ENCODE measurements at places on chromosomes 3 and 15.

DNA sequence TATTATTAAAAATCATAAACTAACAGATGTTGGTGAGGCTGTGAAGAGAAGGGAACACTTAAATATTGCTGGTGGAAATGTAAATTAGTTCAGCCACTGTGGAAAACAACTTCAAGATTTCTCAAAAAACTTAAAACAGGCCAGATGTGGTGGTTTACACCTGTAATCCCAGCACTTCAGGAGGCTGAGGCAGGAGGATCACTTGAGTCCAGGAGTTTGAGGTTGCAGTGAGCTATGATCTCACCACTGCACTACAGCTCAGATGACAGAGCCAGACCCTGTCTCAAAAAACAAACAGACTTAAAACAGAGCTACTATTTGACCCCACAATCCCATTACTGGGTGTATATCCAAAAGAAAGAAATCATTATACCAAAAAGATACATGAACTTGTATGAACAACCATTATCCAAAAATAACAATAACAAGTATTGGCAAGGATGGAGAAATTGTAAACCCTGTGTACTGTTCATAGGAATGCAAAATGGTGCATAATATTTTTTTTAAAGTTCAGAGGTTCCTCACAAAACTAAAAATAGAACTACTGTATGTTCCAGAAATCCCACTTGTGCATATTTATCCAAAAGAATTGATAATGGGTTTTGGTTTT, 25.5 kb downstream of the ZNF148 start:
- no peak for DNase-seq

GRCh38 chr3:143313025-143313892, 193.7 kb downstream of the CHST2 start:
- no peak for DNase-seq

GRCh38 chr3:149881879-149882278, 68.9 kb downstream of the RNF13 start:
- DNase-seq, result no peak

GRCh38 chr15:20356444-20356910, 185.1 kb downstream of the GOLGA6L6 start:
- no peak for DNase-seq

DNA sequence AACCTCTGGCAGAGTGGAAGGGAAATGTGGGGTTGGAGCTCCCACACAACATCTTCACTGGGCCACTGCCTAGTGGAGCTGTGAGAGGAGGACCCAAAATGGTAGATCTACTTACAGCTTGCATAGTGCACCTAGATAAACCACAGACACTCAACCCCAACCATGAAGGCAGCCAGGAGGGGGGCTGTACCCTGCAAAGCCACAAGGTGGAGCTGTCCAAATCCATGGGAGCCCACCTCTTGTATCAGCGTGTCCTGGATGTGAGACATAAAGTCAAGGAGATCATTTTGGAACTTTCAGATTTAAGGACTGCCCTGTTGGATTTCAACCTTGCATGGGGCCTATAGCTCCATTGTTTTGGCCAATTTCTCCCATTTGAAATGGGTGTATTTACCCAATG, 20.9 kb downstream of the TP63 start:
- DNase-seq, result no peak

DNA sequence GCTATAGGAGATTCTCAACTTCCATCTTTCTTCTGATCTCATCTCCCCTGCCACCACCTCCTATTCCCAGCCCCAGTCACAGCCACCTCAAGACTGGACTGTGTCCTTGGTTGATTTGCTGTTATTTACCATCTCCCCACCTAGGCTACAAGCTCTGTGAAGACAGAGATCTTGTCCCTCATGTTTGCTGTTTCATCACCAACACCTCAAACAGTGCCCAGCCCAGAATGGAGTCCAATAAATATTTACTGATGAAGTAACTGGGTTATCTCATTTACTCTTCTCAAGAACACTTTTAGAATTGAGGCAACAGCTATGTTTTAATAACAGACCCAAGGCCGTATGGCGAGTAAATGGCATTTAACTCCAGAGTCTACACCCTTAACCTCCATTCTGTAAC, 29.1 kb upstream of the ARHGEF3 start:
- no peak for DNase-seq

DNA sequence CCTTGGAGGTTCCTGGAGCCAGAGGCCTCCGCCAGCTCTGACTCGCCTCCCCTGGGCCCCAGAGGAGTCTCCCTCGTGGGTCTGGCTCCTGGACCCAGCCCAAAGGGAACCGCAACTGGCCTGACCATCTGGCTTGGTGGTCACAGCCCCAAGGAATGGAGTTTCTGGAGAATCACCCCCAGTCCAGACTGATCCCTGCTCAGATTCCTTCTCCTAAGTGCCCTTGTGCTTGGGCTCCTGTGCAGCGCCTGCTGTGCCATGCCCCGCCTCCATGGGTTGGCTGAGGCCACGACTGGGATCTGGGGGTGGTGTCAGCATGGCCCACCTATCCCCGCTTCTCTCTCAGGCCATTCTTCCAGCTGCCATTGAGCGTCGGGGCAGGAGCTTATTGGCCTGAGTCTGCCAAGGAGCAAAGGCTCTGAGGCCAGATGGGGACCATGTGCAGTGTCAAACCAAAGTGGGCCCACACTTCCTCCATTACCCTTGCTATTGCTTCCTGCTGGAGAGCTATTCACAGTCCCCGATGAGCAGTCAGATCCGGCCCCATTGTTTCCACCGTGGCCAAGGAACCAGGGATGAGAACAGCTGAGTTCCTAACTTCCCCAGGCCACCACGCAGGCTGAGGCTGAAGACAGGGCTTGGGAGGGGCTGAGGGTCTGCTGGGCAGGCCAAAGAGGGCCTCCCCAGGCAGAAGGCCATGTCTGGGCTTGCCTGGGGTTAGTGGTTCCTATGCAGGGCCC, 19.0 kb downstream of the CSPG4 start:
- DNase-seq, result no peak

DNA sequence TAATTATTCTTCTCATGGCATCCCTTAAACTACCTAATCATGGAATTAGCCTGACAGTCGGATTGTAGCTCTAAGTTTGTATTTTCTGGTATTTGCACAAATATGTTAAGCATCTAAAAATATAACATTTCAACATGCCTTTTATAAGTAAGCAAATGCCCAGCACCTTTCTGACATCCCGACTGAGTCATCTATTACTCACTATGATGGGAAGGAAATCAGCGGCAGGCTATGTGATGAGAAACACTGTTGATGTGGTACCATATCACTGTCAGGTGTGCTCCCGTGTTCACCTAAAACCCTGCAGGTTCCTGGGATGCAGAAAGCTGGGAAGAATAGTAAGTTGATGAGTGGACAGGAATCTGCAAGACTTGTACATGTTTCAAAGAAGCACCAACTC, 367.8 kb upstream of the IL12A start:
- no peak for DNase-seq

GRCh38 chr3:33054100-33055092, 42.5 kb downstream of the GLB1 start:
- DNase-seq, result no peak

- no peak for DNase-seq
Observed at GRCh38 chr3:49387721-49388120, 24.1 kb downstream of the RHOA start.

GRCh38 chr3:170640737-170641171, 54.9 kb upstream of the SLC7A14 start:
- no peak for DNase-seq

DNA sequence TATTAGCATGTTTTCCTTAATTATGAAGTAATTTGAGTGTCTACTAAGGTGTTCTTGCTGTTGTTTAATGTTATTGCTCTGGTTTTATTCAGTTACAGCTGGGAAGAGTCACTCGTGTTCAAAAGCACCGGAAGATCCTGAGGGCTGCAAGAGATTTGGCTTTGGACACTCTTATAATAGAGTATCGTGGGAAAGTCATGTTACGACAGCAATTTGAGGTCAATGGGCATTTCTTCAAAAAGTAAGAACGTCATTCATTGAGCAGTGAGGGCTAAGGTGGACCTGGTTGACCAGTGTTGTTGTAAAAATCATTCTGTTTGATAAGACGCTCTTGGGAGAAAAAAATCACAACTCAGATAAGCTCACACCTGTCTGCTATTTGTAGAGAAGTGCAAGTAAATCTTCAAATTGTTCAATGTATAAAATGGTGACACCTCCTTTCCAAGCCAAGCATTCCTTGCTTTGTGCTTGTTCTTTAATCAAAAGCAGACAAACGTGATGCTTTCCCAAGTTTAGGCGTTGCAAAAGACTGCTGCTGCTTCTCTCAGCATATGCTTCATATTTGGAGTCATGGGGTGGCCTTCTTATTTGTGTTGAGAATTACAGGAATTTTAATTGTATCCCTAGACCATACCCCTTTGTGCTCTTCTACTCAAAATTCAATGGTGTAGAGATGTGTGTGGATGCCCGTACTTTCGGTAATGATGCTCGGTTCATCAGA, 44.2 kb downstream of the SETD5 start:
- no peak for DNase-seq

GRCh38 chr15:68543165-68544008, 35.4 kb upstream of the CORO2B start:
- no peak for DNase-seq

GRCh38 chr15:68620721-68621527, 42.1 kb downstream of the CORO2B start:
- DNase-seq, result peak; percentile 90

DNA sequence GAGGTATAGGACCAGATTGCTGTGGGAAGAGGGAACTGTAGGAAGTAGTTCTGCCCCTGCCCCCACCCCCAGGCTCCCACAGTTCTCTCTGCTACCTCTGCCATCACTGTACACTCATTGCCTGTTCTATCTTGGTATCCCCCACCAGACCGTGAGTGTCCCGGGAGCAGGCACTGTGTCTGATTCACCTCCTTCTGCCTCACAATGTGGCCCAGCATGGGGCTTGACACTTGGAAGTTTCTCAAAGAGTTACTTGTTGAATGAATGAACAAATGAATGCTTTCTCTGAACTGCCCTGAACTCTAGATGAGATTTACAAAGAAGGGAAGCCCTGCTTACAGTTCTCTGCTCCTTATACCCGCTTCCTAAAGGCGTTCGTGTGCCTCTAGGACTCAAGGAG, 27.1 kb upstream of the PIK3CB start:
- no peak for DNase-seq

- no peak for DNase-seq
Observed at GRCh38 chr3:192382861-192383260, 344.5 kb downstream of the FGF12 start.

DNA sequence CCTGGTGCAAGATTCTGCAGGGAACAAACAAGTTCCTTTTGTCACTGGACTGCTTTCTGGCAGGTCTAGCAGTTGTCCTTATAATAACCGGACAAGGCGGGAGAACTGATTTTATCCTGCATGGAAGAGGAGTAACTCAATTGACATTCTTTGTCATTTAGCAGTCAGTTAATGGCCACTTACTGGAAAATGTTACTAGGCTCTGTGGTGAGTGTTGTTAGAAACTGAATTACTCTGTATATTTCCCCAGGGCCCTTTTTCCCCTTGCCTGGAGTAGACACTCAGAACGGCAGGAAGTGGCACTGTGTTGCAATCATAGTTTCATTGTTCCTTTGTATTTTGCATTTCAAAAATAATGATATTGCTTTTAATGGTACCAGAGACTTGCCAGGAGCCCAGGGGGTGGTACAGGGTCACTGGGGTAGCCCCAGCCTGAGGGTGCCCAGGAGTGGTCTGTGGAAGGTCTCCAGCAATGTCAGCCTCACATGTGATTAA, 318.6 kb upstream of the LRRFIP2 start:
- peak; percentile 41 for DNase-seq

DNA sequence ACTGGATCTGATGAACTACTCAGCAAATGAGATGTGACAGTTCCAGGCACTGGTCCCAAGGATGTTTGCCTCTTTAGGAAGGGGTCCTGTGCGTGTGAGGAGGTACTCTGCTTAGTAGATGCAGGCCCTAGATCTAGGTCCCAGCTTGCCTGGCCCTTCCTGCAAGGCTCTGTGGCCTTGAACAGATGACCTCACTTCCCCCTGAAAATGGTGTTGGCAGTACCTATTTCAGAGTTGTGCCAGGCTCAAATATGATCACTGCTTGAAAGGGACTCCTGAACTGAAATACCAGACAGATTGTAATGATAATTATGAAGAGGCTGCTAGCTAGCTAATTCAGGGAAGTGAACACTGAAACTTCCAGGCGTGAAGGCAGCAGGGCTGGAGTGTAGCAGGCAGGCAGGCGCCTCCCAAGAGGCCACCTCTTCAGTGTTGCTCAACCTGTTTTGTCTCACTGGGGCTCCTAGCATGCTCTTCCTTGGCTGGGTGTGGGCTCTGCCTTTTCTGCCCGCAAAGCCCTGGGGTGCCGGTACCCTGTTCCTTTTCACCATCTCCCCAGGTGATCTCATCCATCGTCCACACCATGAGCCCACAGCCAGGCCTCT, 24.1 kb upstream of the CPNE9 start:
- no peak for DNase-seq

- DNase-seq, result no peak
Observed at GRCh38 chr3:35745351-35745750, 106.0 kb downstream of the ARPP21 start.

GRCh38 chr15:39896846-39897245, 23.2 kb downstream of the GPR176 start:
- DNase-seq, result no peak

DNA sequence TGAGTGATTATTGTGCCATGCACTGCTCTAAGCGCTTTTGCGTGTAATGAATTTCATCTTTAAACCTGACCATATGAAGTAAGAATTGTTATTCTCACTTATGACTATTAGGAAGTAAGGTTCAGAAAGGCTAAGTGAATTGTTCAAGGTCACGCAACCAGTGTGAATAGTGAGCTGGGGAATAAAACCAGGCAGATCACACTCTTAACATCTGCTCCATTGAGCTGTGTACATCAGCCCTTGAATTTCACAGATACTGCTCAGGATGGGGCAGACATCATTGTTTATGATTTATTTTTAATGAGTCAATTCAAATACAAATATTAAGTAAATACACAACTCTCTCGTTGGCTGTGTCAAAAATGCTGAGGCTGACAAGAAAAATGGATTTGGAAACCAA, 184.5 kb downstream of the FNDC3B start:
- peak; percentile 50 for DNase-seq

GRCh38 chr3:174937478-174937877, 78.3 kb downstream of the NAALADL2 start:
- no peak for DNase-seq

DNA sequence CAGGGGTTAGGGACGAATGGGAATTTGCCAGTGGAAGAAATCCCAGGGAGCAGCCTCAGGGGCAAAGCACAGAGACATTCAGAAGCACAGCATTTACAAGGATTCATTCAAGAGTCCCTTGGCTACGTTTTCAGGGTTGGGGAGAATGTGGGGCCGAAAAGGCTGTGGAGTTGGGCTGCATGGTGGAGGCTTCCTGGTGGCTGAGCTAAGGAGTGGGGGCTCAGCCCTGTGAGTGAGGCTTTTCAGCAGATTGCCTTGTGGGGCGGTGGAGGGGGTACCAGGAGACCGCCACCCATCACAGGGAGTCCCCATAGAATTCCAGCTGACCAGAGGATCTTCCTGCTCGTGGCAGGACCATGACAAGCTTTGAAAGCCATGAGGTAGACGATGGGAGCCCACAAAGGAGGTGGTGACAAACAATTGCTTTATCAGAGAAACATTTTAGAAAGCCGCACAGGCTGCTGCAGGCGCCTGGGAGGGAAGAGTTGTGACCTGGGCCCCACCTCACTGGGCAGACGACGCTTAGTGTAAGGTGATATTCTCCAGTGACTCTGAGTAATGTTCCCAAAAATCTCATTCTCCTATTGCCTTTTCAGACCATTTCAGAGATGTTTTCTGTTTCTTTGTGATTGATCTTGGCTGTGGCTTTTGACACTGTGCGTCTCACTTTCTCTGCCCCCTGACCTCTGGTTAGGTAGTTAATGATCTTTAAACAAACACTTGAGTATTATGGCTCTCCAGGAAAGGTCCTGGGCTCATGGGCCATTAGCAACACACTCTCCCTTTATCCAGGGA, 128.0 kb downstream of the DNAJB8 start:
- no peak for DNase-seq

Data from NCI-H1092 (cell line).